ENCODE measurements at places on chromosomes 3 and 15.

DNA sequence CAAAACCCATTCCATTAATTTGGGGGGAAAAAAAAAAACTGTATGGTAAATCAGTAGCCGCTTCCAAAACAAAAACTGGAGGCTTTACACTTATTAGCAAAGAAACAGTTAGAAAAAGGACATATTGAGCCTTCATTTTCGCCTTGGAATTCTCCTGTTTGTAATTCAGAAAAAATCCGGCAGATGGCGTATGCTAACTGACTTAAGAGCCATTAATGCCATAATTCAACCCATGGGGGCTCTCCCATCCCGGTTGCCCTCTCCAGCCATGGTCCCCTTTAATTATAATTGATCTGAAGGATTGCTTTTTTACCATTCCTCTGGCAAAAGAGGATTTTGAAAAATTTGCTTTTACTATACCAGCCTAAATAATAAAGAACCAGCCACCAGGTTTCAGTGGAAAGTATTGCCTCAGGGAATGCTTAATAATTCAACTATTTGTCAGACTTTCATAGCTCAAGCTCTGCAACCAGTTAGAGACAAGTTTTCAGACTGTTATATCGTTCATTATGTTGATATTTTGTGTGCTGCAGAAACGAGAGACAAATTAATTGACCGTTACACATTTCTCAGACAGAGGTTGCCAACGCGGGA lies 9.4 kb upstream of the RPL24 start:
- DNase-seq, result peak; percentile 74

DNA sequence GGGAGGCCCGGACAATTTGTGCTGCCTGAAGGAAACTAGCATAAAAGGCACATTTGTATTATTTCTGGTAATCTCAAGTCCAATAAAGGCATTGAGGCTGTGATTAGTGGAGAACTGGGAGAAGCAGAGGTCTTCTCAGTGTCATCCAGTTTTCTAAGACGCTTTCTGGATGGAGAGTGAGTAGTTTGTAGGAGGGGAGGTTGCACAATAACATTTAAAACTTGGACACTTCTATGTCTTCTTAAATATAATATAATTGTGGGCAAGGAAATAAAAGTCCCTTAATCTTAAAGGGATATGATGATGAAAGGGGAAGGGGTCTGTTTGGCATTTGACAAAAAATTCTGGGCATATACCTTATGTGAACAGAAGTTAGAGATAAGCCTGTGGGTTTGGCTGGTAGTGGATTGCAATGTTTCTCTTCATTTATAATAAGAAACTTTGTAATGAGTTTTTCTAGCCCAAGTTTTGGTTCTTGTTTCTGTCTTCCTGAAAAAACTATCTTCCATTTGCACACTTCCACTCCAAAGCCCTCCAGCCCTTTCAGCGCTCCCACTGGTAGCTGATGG lies 291.6 kb upstream of the TGFBR2 start:
- no peak for DNase-seq

- peak; percentile 96 for DNase-seq
Measured at GRCh38 chr3:170425491-170426239, 7.0 kb downstream of the CLDN11 start.

DNA sequence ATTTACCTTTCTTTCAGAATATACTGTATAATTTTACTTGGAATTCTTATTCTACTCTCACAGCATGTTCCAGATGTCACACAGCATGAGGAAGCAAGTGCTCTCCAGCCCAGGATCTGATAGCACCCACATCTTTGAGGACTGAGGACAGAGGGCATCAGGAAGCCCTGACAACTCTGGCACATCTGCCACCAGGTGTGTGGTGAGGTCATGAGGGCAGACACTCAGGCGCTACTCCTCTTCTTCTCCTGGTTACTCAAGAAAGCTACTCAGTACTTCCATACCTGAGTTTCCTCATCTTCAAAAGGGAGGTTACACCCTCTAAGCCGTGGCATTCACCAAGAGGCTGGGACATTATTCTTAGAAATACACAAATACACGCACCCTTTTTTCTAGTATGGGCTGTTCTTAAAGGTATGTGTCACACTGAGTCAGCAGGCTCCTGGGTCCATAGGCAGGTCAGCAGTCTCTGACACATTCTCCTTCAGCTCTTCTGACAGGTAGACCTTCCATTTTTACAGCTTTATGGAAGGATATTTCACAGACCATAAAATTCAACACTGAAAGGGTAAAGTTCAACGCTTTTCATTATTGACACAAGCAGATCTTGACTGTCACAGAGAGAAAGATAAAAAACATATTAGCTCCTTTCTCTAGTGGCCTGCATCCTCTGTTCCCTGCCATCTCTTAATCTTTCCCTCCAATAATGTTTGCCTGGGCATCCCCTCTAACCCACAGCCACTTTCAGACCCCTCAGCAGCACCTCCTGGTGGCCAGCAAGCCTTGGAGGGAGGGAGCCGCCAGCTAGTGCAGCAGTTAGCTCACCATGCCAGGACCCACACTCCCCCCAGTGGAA lies 103.2 kb upstream of the TJP1 start:
- DNase-seq, result peak; percentile 72

DNA sequence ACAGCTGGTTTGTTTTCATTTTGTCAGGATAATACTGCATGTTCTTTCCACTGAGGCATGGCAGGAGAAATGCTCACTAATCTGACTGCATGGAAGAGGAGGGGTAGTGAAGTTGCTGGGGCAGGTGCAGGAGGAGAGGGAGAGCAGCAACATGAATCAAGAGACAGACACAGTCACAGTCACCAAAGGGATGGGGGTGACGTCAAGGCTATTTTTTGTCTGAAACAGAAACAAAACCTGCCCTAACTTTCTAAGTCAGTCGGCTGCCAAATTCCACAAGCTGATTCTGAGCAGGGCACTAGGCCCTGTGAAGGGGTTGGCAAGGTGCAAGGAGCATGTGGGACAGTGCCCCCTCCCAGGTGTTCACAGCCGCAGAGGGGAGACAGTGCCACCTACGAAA lies 186.6 kb upstream of the NSMCE3 start:
- no peak for DNase-seq

GRCh38 chr3:114496466-114496865 lies 202.6 kb downstream of the TIGIT start:
- DNase-seq, result no peak

- DNase-seq, result no peak
Measured at GRCh38 chr3:38707730-38708129, 58.2 kb upstream of the SCN5A start.

GRCh38 chr3:141405025-141405424 lies 36.7 kb downstream of the ZBTB38 start:
- DNase-seq, result no peak

- no peak for DNase-seq
Measured at GRCh38 chr3:99031778-99032177, 130.3 kb upstream of the DCBLD2 start.

- no peak for DNase-seq
Measured at GRCh38 chr15:92612891-92613290, 42.7 kb downstream of the FAM174B start.

DNA sequence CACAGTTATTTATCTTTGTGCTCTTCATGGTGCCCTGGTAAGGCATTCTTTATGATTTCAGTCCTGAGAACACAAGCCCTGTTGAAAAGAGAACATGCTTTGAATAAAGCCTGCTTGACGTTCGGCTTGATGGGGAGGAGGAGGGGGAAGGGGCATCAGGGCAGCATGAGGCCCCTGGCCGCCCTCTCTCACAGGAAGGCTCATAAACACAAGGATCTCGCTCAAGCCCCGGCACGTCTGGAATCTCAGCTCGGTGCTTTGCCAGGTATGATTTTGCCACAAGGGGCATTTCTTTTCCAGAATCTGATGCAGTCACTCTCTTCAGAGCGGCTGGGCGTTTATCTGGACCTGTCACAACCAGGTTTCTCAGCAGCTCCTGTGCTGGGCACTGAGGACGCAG lies 129.4 kb downstream of the DNAJB8 start:
- no peak for DNase-seq

DNA sequence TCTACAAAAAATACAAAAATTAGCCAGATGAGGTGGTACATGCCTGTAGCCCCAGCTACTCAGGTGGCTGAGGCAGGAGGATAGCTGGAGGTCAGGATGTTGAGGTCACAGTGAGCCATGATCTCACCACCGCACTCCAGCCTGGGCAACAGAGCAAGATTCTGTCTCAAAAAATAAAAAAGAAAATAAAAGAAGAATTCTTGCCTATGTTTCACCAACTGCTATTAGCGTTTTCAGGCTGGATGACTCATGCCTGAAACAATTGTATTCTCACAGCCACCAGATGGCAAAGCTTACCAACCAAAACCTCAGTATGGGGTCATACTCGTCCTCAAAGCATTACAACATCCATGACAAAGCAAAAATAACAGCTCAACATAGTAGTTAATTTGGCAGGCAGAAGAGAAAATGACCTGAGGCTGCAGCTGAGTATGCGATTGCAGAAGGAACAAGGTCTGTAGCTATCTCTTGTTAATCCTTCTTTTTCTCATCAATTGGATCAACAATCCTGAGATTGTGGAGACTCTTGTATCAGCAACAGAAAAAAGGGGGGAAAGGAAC lies 52.2 kb downstream of the TP53BP1 start:
- peak; percentile 89 for DNase-seq

- peak; percentile 31 for DNase-seq
Measured at GRCh38 chr3:181265750-181266333, 276.3 kb upstream of the DNAJC19 start.

DNA sequence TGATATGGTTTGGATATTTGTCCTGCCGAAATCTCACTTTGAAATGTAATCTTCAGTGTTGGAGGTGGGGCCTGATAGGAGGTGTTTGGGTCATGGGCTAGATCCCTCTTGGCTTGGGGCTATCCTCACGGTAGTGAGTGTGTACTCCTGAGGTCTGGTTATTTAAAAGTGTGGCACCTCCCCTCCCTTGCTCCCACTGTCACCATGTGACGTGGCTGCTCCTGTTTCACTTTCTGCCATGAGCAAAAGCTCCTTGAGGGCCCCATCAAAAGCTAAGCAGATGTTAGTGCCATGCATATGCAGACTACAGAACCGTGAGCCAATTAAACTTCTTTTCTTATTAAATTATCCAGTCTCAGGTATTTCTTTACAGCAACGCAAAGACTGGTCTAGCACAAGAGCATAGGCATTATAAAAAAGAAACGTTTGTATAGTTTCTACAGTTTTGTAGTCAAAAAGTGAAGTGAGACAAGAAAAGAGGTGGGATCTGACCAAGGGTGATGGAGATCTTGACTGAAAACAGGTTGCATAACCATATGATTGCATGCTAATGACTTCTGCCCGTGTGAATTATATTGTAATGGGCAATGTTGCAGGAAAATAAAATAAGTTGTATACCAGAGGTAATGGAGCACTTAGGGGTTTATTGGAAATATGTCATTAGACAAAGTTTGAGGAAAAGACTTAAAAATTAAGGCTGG lies 28.5 kb upstream of the CLASP2 start:
- no peak for DNase-seq

DNA sequence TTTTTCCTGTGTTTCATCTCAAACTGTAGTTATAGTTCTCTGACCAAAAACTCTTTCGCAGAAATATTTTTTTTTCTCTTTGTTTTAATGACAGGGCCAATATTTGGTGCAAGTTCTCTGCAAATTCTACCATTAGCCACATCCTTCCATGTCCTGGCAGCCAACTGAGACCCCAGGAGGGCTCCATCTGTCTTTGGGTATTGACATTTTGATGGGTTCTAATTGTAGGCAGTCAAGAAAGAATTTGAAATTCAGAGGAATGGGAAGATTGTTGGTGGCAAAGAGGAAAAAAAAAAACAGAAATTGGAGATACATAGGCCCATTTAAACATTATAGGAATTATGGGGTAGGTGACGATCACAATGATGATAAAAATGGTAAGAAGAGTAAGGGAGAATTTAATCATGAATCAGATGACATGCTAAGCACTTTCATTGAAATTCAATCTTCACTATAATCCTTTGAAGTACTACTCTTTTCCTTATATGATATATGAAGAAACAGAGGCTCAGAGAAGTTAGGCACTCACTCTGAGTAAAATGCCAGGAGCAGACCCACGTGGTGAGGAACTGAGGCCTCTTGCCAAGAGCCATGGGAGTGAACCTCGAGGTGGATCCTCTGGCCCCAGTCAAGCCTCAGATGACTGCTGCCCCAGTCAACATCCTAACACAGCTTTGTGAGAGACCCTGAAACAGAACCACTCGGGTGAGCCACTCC lies 151.4 kb downstream of the PDZRN3 start:
- no peak for DNase-seq

GRCh38 chr3:46222435-46223161 lies 14.5 kb upstream of the CCR1 start:
- DNase-seq, result peak; percentile 31

DNA sequence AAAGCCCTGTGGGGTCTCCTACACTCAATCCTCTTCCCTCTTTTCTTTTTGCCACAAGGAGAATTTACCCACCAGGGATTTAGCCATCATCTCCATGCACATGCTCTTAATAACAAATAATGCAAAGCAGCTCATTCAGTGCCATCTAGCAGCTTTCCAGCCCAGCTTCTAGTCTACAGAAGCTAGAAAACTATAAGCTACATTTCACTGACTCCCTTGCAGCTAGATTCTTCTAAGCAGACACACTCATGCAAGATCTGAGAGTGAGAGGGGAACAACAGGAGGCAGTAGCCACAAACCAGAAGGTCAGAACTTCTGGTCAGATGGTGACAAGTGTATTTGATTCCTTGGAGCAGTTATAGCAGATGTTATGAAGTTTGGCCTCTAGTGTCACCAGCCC lies 25.5 kb downstream of the OSBPL10 start:
- no peak for DNase-seq

GRCh38 chr3:149752788-149753136 lies 473 bp upstream of the COMMD2 start:
- no peak for DNase-seq

GRCh38 chr15:40942337-40942854 lies 10.9 kb upstream of the CHAC1 start:
- no peak for DNase-seq

DNA sequence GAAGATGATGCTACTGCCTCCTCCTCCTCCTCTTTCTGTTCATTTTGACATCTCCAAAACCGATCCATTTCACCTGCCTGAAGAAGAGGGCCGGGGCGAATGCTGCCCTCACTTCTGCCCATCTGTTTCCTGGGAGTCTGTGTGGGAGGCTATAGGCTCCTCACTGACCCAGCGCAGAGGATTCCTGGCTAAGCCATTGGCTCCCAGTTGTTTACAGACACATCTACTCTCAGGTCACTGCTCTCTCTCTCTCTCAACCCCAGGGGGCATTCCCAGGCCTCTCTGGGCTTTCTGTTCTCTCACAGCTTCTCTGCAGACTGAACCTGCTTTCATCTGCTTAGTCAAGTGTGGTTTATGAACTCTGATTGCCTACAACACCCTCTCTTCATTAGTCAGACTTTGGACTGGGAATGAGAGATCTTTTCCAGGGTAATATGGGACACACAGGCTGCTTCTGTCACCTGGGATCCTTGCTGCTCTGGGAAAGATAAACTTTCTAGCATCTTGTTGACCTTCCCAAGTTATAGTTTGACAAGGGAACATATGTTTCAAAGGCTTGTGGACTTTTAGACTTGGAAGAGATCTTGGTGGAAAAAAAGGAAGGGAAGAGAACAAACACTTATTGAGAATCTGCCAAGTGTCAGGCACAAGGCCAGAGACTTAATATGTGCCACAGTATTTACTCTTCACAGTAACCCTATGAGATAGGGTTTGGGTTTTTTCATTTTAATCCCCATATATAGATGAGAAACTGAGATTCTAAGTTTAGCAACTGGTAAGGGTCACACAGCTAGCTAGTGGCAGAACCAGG lies 30.2 kb upstream of the USP3 start:
- DNase-seq, result no peak

All from globus pallidus (tissue), 1 donor.